Colonic mucosa (tissue), 4 donors: ENCODE measurements at places on chromosomes 7 and 10. TPM values are rescaled to one million over a fixed set of nuclear protein-coding genes. Genes with fewer than 3 reads are reported as not detected.
A peak's percentile ranks its signal among the peaks of the same experiment; 100 is the strongest.

Gene HABP2
- 0.79 TPM for total RNA-seq

Gene GFRA1
- total RNA-seq: 4.9 TPM

Gene RAMP3
- 8.5 TPM for total RNA-seq

Gene DEPP1
- total RNA-seq: 11.1 TPM

Gene CARD11
- total RNA-seq: 1.8 TPM

Gene AGBL3
- 0.98 TPM for total RNA-seq

Gene MYPN
- 0.27 TPM for total RNA-seq

DNA sequence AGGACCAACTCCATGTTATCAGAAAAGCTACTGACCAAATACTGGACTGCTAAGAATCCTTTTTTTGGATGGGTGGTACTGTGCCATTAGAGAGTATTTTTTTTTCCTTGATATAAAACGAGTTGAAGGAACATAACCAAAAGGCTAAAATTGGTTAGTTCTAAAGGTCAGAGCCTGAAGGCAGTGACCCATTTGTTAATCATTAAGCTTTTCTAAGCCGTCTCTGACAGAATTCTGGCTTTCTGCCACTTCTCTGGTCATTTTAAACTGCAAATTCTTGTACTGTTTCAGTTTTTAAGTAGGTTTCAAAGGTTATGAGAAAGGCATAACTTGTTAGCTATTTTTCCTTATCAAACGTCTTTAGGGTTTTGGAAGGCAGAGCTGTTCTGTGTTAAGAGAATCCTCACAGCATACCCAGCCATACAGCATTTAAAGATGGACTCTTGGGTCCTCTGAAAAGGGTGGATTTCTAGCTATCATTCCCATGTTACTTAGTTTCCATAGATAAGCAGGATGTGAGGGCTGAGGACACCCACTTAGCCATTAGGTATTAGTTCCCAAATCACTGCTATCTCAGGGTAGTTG lies 196.8 kb downstream of the RNLS start:
- peak overlapping the region; percentile 81 for H3K27ac ChIP-seq
- no peak overlapping the region for H3K4me3 ChIP-seq
- H3K36me3 ChIP-seq: no peaks in the 10 kb centered on the region

DNA sequence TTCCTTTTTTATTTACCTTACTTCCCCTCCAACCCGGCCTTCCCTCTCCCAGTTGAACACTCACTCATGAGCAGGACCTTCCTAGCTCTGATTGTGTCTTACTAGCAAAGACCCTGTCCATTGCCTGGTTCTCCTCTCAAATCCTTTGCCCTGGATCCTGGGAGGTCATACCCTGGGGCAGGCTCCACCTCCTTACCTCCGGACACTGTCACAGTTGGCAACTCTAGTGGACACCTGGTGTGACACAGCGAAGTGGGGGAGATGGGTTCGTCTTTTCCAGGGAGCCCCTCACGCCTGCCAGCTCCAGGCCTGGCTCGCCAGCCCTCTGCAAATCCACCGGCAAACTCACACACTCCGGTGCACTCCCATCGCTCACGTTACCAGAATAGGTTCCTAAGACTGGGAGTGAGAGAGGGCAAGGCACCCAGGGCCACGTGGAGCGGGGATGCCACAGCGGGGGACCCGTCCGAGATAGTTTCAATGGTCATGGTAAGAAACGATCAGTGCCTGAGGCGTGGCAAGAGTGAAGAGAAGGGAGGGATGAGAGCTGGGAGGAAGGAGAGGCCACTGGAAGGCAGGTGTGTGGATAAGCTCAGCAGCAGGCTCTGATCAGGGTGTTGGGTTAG lies 30.9 kb upstream of the TMEM72 start:
- no peak overlapping the region for H3K27ac ChIP-seq
- H3K4me1 ChIP-seq: no peaks in the 10 kb centered on the region
- H3K36me3 ChIP-seq: no peaks in the 10 kb centered on the region

- H3K27me3 ChIP-seq: no peaks in the 10 kb centered on the region
- H3K36me3 ChIP-seq: no peaks in the 10 kb centered on the region
- H3K27ac ChIP-seq: no peak overlapping the region
- no peak for DNase-seq
- no peak overlapping the region for H3K4me3 ChIP-seq
Observed at GRCh38 chr7:47044625-47045024, 537.3 kb downstream of the TNS3 start.

GRCh38 chr7:141012044-141012685 lies 2.6 kb downstream of the MRPS33 start:
- H3K27ac ChIP-seq: no peak overlapping the region
- peak; percentile 81 for DNase-seq
- peaks cover 6% of the 10 kb centered on the region for H3K4me1 ChIP-seq
- H3K4me3 ChIP-seq: no peak overlapping the region
- no peaks in the 10 kb centered on the region for H3K36me3 ChIP-seq
- no peaks in the 10 kb centered on the region for H3K27me3 ChIP-seq

DNA sequence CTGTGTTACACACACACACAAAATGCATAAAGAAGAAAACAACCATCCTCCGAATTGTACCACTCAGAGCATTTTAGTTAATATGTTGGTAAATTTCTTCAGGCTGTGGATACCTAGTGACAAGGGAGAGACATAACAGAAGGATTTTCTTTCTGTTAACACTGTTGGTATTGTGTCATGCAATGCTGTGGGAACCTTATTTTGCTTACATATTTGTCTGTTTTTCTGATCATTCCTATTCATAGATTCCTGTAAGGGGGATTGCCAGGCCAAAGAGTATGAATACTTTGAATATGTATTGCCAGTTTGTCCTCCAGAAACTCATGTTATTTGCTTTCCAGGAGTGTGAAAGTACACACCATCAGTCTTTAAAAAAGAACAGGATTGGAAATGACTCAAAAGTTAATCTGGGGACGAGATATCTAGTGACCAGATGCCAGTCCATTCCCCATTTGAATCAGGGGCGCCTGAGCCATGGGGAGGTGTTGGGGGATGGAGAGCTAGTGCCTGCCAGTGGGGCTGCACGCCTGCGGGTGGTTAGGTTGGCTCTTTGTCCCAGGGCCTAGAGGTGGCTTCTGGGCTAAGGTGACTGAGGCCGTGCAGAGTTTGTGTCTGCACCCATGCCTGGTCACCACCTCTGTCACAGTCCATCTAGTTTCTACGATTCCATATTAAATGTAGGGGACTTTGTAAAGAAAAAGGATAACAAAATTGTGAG lies 142.0 kb downstream of the PTPN20 start:
- no peaks in the 10 kb centered on the region for H3K27me3 ChIP-seq
- no peak overlapping the region for H3K27ac ChIP-seq
- DNase-seq: no peak
- H3K4me1 ChIP-seq: no peaks in the 10 kb centered on the region
- H3K36me3 ChIP-seq: no peaks in the 10 kb centered on the region

DNA sequence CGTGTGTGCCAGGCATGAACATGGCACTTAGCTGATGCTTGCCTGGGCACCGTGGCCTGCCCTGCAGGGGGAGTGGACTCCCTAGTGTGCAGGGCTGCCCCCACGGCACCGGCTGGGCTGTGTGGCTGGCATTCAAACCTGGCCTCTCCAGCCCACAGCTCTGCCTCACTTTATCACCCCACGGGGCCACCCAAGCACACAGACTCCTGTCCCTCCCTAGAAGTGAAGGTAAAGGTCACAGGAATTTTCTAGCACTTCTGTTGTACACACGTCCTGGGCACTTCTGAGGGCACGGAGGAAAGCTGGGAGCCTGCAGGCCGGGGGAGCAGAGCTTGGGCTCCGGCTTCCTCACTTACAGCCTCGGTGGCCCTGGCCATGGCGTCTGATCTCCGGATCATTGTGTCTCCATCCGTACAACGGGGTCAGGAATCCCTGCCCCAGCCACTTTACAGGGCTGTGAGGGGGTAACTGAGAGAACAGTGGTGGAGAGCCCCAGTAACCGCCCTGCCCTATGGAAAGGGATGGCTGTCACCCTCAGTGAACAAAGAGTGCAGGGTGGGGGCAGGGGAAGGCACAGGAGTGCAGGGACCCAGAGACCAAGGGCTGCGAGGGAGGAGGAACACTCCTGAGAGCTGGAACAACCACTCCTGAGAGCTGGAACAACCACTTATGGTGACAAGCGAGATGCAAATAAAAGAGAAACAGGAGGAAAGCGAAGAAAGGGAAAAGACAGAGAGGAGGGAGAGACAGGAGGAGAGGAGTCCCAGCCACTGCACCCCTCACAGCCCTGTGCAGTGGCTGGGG lies 3.9 kb upstream of the PYROXD2 start:
- H3K27ac ChIP-seq: no peak overlapping the region
- no peak for DNase-seq
- peaks cover 4% of the 10 kb centered on the region for H3K4me1 ChIP-seq
- peaks cover 13% of the 10 kb centered on the region for H3K36me3 ChIP-seq
- H3K4me3 ChIP-seq: no peak overlapping the region

DNA sequence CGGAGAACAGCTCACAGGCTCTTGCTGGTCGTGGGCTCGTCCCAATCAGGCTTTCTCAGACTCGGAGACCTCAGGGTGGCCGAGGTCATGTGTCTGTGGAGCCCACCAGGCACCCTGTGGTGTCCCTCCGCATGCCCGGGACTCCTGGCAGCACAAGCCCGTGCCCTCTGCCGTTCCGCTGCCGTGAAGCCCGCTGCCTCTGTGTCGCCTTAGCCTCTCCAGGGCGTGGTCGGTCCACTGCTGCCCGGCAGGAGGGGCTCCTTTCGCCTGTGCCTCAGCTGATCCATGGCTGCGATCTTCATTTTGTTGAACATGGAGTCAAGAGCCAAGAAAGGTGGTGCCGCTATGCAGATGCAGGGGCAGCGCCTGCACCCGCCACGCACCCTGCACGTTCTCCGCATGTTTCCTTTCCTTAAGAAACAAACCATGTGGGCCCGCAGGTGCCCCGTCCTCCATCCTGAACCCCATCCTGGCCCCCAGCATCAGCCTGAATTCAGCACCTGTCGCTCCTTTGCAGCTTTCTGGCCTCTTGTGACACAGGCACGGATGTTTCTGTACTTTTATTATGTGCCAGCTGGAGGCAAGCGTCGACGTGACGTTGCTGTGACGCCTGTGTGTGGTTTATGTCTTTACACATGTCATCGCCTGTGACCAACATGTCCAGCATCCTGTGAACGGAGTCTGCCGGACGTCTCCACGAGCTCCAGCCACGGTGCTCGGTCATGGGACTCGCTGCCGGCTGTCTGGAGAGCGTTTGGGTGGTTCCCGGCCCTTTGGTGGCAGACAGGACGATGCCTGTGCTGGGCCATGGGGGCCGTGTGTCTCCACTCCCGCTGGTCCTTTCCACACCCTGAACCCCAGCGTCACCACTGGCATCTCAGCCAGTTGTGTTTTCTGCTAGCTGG lies 69.9 kb downstream of the NKX6-2 start:
- no peak overlapping the region for H3K4me3 ChIP-seq
- no peak for DNase-seq
- no peaks in the 10 kb centered on the region for H3K36me3 ChIP-seq
- H3K4me1 ChIP-seq: no peaks in the 10 kb centered on the region
- no peaks in the 10 kb centered on the region for H3K27me3 ChIP-seq
- no peak overlapping the region for H3K27ac ChIP-seq

DNA sequence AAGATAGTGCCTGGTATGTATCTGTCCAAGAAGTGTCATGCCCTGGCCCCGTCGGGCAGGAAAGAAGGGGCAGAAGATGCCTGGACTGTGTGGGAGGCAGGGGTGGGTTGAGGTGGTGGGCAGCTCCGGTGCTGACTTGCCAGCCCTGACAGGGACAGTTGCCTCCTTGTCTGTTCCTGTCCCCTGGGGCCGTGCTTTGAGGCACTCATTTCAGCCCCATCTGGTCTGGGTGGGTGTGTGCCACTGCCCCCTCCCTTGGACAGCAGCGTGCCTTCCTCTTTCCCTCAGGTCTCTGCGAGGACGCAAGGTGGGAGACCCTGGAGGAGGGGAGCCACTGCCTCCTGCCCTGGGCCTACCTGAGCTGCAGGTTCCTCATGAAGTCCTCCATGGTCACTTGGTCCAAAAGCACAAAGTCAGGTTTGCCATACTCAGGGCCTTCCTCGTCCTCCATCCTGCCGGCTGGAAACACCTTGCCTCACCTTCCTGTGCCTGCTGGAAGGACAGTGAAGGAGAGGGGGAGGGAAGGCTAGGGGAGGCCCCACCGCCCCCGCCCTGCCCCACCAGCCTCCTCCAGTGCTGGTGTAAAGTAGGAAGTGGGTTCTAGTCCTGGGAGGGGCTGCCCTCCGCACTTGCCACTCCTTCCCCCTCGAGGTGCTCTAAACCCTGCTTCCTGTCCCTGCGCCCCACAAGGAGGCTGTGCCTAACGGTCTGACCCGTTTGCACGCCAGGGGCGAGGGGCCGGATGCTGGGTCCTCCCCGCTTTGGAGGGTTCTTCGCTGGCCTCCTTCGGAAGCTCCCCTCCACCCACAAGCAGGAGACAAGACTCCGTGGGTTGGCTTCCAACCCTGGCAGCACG lies at the start of gene MYO1G:
MYO1G (minus strand) TSS at position 505 of the 856 bp plus-strand sequence; CDS start at position 451, 54 bp downstream.
- H3K27me3 ChIP-seq: no peaks in the 10 kb centered on the region
- peak; percentile 39 for DNase-seq
- no peaks in the 10 kb centered on the region for H3K36me3 ChIP-seq
- H3K4me1 ChIP-seq: no peaks in the 10 kb centered on the region
- H3K4me3 ChIP-seq: peak within 1 kb of the TSS; percentile 21
- peak within 1 kb of the TSS; percentile 10 for H3K27ac ChIP-seq

GRCh38 chr10:36534471-36535002 lies 590.9 kb upstream of the ANKRD30A start:
- H3K4me3 ChIP-seq: no peak overlapping the region
- H3K27me3 ChIP-seq: no peaks in the 10 kb centered on the region
- H3K4me1 ChIP-seq: no peaks in the 10 kb centered on the region
- DNase-seq: no peak
- H3K27ac ChIP-seq: no peak overlapping the region

DNA sequence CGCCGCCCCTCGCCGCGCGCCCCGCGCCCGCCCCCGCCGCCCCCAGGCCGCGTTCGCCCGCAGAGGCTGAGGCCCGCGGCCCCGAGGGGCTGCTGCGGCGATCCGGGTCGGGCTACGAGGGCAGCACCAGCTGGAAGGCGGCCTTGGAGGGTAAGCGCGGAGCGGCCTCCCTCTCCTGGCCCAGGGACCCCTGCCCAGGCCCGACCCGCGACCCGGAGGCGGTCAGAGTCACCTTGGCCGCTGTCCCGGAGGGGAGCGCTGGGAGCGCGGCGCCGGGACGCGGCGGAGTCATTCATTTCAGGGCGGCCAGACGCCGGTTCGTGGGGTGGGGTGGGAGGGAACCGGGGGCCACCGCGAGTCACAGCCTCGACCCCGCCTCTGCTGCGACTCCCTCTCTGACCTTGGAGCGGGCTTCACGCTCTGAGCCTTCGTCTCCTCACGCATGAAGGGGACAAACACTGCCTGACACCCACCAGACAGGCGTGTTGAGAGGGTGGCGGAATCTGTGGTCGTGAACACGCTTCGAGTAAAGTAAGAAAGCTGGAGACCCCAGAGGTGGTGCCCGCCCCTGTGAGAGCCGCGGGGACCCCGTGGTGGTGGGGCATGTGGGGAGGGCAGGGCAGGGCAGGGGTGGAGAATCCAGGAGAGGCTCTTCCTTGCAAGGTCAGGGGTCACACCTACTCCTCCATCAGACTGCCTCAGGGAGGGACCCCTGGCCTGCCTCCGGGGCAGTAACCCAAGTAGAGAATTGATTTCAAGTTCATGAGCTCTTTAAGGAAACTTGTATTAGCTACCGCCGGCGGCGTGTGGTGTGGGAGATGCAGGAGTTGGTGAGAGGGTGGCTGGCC lies 707 bp downstream of the CLEC2L start:
- no peaks in the 10 kb centered on the region for H3K4me1 ChIP-seq
- peaks cover 22% of the 10 kb centered on the region for H3K27me3 ChIP-seq
- no peak for DNase-seq
- H3K27ac ChIP-seq: no peak overlapping the region

GRCh38 chr7:136026209-136026608 lies 49.0 kb upstream of the MTPN start:
- no peaks in the 10 kb centered on the region for H3K36me3 ChIP-seq
- H3K4me3 ChIP-seq: no peak overlapping the region
- H3K4me1 ChIP-seq: no peaks in the 10 kb centered on the region
- no peak for DNase-seq

- no peak overlapping the region for H3K4me3 ChIP-seq
- no peaks in the 10 kb centered on the region for H3K27me3 ChIP-seq
- no peak for DNase-seq
- no peak overlapping the region for H3K27ac ChIP-seq
- H3K36me3 ChIP-seq: no peaks in the 10 kb centered on the region
Observed at GRCh38 chr7:33794419-33794818, 110.9 kb upstream of the BMPER start.
